ENCODE measurements at places on chromosomes 16 and 17.
A peak's percentile ranks its signal among the peaks of the same experiment; 100 is the strongest.

GRCh38 chr16:65574326-65574966, 452.6 kb upstream of the CDH11 start:
- no peak for DNase-seq
- peaks cover 10% of the 10 kb centered on the region for H3K4me1 ChIP-seq
- H3K36me3 ChIP-seq, result no peaks in the 10 kb centered on the region
- H3K4me3 ChIP-seq, result no peak overlapping the region

GRCh38 chr16:77652399-77652798, 69.9 kb upstream of the NUDT7 start:
- H3K4me3 ChIP-seq, result no peak overlapping the region
- H3K27me3 ChIP-seq, result no peaks in the 10 kb centered on the region
- DNase-seq, result no peak
- H3K36me3 ChIP-seq, result no peaks in the 10 kb centered on the region
- no peak overlapping the region for H3K27ac ChIP-seq

DNA sequence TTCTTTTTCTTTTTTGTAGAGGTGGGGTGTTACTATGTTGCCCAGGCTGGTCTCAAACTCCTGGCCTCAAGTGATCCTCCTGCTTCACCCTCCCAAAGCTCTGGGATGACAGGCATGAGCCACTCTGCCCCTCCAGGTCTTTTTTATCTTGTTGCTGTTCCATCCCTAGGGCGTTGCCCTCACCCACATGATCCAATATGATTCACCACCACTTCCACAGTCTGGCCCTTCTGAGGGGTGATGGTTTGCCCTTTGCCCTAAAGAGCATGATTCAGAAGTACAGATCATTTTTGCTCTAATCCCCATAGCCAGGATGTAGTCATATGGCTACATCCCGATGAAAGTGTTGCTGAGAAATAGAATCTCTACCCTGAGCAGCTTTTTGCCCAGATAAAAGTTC, 18.8 kb downstream of the STX4 start:
- no peaks in the 10 kb centered on the region for H3K27me3 ChIP-seq
- no peak overlapping the region for H3K4me3 ChIP-seq
- H3K27ac ChIP-seq, result no peak overlapping the region

- peaks cover 37% of the 10 kb centered on the region for H3K36me3 ChIP-seq
- H3K27me3 ChIP-seq, result no peaks in the 10 kb centered on the region
- peaks cover under 1% of the 10 kb centered on the region for H3K4me1 ChIP-seq
- DNase-seq, result peak; percentile 79
- no peak overlapping the region for H3K4me3 ChIP-seq
- H3K27ac ChIP-seq, result no peak overlapping the region
These were observed 9.3 kb downstream of the GJD3 start for GRCh38 chr17:40355123-40355803.

DNA sequence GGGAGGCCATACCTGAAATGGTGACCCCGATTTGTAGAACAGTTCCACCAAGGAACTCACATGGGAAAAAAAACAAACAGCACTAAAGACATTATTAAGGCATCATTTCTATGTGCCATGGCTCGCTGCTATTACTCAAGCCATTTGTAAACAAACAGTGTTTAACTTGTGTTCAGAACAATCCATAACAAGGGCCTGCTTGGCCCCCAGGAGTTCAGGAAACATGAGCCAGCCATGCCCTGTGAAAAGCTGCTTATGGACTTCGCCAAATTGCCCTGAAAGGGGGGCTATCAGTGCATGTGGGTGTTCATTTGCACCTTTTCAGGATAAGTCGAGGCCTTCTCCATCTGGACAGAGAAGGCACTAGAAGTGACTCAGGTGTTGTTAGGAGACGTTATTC, 8.0 kb downstream of the POLR3K start:
- no peaks in the 10 kb centered on the region for H3K27me3 ChIP-seq
- no peak overlapping the region for H3K4me3 ChIP-seq
- H3K4me1 ChIP-seq, result no peaks in the 10 kb centered on the region
- H3K36me3 ChIP-seq, result peaks cover 17% of the 10 kb centered on the region
- no peak for DNase-seq
- no peak overlapping the region for H3K27ac ChIP-seq

DNA sequence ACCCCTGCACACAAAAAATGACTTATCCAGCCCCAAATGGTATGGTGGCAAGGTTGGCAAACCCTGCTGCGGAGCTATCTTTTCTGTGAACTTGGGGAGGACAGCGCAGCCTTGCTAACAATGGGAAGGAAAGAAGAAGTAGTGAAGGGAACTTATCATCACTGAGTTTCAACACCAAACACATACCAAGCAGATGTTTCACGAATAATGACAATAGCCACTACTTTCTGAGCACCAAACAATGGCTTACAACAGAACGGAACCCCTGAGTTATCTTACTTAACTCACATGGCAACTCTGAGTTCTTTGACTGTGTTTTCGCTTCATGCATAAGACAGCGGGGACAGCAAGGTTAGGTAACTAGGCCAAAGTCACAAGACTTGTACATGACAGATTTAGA, 148.9 kb downstream of the XYLT1 start:
- H3K27me3 ChIP-seq, result no peaks in the 10 kb centered on the region
- H3K27ac ChIP-seq, result no peak overlapping the region
- no peak overlapping the region for H3K4me3 ChIP-seq
- no peaks in the 10 kb centered on the region for H3K36me3 ChIP-seq

- H3K36me3 ChIP-seq, result peaks cover 54% of the 10 kb centered on the region
- no peaks in the 10 kb centered on the region for H3K27me3 ChIP-seq
- peaks cover 10% of the 10 kb centered on the region for H3K4me1 ChIP-seq
- DNase-seq, result no peak
- no peak overlapping the region for H3K4me3 ChIP-seq
- H3K27ac ChIP-seq, result no peak overlapping the region
These were observed 12.9 kb downstream of the GJD3 start for GRCh38 chr17:40351359-40352236.

DNA sequence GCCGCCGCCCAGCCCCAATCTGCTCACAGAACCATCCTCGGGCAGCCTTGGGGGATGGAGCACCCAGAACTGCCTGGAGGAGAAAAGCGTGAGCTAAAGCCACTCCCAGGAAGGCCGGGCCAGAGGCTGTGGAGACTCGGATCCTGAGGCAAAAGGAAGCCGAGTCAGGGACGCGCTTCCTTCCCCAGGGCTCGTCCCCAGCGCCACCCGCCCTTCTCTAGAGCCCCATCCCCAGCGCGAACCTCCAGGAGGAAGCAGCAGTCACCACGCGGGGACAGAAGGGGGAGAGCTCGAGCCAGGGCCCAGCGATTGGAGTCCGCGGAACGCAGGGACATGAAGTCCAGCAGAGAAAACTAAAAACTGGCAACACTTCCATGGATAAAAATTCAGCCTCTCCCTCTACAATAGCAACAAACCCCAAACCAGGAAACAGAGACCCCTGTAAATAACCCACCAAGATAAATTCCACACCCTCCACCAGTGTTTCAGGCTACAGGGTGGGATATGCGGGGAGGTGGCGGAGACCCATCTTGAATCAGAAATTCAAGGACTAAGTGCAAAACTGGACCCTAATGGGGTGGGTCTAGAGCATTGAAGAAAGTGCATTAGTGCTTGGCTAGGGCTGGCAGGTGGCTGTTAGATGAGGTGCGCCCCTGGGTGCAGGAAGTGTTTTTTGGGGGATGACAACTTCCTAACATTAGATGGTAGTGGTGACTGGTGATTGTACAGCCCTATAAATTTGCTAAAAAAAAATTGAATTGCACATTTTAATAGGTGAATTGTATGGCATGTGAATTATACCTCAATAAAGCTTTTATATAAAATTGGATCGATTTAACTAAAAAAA, 116.1 kb upstream of the METRNL start:
- no peaks in the 10 kb centered on the region for H3K27me3 ChIP-seq
- H3K4me1 ChIP-seq, result peaks cover 2% of the 10 kb centered on the region
- H3K36me3 ChIP-seq, result no peaks in the 10 kb centered on the region
- no peak overlapping the region for H3K4me3 ChIP-seq
- no peak overlapping the region for H3K27ac ChIP-seq
- peak; percentile 54 for DNase-seq

DNA sequence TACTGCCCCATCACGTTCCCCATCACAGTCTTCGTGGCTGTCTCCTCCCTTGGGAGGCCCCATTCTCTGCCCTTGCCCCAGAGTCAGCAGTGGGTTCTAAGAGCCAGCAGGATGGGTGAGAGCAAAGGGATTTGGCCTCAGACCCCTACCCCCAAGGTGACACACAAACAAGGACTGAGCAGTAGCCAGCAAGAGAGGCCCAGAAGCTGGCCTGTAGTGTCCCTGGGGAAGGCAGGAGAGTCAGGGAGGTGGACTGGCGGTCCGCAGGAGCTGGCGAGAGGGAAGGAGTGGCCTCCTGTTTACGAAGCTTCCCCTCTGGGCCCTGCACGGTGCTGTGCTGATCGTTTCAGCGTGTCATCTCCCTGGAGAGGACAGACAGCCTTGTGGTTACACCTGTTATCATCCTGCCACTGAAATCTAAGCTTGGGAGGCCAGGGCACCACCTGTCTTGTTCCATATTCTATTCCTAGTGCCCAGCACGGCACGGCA, 8.4 kb downstream of the WDR81 start:
- no peak for DNase-seq
- no peak overlapping the region for H3K4me3 ChIP-seq
- no peaks in the 10 kb centered on the region for H3K27me3 ChIP-seq
- no peak overlapping the region for H3K27ac ChIP-seq
- peaks cover 3% of the 10 kb centered on the region for H3K4me1 ChIP-seq

GRCh38 chr16:68289621-68290329, 21.0 kb downstream of the SLC7A6OS start:
- H3K4me3 ChIP-seq, result no peak overlapping the region
- H3K36me3 ChIP-seq, result peaks cover 62% of the 10 kb centered on the region
- H3K4me1 ChIP-seq, result peaks cover 5% of the 10 kb centered on the region
- DNase-seq, result no peak
- no peaks in the 10 kb centered on the region for H3K27me3 ChIP-seq

DNA sequence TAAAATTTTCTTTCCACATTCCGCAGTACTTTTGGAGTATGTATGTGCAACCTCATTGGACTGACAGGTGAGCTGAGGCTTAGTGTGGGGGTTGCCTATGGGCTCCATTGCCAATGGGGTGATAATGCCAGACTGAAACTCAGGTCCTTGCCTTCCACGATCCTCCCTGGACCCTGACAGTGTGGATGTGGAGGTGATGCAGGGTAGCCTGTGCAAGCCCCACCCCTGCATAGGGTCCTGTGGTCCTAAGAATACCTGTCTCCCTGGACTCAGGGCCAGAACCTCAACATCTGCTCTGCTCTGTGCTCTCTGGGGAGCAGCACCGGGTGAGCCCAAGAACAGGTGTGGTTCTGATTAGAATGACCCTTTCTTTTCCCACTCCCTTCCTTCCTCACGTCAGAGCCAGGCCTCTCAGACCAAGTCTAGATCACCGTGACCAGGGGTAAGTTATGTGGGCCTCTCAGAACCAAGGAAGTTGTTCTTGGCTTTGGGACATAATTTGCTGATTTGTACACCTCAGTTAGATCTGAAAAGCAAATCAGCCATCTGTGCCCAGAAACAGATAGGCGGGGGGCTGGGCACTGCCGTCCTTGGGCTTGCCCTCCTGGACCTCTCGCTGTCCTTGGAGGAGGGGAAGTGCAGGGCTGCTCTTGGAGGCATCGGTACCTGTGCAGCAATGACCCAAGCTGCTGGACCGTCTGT, 8.4 kb upstream of the TNS4 start:
- no peak for DNase-seq
- no peaks in the 10 kb centered on the region for H3K36me3 ChIP-seq
- H3K27ac ChIP-seq, result no peak overlapping the region
- H3K27me3 ChIP-seq, result no peaks in the 10 kb centered on the region

Data from trophoblast cell (in vitro differentiated cells and primary cell).